ENCODE measurements at places on chromosomes 7 and 10.
A peak's percentile ranks its signal among the peaks of the same experiment; 100 is the strongest.

DNA sequence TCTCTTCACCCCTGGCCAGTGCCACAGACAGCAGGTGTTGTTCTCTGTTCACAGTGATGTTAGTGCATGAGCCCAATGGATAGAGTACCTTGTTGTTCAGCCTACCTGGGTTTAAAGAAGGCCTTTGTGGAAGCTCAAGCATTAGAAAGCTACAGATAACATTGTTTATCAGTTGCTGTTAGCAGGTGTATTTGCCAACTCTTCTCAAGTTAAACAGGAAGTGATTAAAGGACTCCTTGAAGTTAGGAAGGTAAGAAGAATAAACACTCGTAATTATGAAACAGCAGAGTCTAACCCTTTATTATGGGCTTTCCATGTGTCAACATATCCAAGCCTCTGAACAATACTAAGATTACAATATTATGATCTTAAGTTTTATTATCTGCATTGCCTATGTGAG is 25.9 kb downstream of the RGR start:
- DNase-seq: no peak

DNA sequence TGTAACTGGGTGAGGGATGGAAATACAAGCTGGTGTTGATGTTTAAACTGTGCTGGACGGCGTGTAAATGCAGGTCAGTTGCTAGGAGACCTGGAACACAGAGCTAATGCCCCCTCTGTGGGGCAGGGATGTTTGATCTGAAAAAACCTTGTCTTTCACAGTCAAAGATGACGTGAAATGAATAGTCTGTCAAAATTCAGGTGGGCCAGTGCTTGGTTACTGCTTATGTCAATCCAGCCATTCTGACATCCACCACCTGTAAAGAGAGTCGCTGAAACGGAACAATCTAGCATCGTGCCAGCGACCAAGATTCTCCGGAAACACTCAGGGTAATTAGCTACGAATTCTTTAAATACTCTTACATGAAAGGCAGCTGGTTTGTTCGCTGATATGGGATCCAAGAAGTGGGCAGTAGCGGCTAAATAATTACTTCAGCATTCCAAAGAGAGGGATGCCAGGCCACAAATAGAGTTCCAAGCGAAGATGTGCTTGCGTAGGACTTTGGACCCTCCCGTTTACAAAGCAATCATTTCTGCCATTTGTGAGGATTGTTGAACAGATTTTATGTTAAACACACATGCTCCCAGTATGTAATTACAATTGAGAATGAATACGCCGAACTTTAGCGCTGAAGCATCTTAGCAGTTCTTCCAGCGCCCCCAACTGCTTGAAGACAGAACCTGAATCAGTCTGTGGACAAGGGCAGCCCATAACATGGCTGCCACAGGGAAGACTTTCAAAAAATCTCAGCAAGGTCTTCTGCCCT is 7.3 kb upstream of the ASB4 start:
- DNase-seq: no peak

GRCh38 chr7:110386913-110387312 is 704.0 kb upstream of the LRRN3 start:
- DNase-seq: no peak

DNA sequence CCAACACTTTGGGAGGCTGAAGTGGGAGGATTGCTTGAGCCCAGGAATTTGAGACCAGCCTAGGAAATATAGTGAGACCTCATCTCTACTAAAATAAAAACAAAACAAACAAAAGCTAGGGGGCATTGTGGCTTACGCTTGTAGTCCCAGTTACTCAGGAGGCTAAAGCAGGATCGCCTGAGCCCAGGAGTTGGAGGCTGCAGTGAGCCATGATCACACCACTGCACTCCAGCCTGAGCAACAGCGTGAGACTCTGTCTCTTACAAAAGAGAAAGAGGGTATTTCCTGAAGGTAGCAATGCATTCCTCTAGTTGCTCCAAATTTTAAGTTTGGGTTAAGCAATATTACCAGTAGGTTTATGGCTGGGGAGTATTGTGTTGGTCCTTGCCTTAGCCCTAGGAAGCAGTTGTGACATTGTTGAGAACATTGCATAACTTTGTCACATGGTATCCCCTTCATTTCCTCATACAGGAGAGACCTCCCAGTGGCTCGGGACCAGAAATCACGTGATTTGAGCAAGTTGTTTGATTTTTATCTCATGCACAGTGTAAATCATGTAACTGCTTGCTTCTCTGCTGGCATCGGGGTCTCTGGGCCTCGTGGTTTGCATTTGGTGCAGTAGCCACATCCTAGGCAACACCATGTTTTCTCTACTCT is 23.3 kb upstream of the SMARCD3 start:
- DNase-seq: peak; percentile 51

DNA sequence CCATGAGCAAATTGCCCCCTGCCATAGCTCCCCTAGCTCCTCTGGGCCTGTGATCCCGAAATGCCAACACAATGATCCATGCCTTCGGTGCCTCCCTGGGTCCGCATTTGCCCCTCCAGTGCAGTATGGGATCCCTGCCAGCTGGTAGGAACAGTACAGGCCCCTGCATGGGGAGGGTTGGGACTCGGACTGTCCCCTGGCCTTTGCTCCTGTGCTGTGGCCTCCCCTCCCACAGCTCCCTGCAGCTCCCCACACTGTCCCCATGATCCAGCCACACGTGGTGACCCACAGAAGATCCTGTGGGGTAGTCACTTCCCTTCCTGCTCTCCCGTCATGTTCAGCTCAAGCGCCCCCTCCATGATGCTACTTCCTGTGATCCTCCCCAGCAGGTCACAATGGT is 140.3 kb downstream of the MAPK8 start:
- DNase-seq: no peak

DNA sequence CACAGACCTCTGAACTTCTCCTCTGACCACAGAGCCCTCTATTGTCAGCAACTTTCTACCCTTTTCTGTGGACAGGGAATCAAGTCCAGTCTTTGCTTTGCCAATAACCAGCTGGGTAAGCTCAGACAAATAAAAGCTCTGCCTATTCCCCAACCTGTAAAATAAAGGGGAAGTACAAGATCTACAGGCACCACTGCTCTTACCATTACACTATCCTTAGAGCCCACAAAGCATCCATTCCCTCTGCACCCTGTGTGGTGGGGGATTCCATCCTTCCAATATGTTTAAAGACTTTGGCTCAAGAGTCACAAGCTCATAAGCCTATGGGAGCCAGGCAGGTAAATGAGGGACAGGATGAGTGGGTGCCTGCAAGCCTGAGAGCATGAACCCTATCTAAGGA is 88.2 kb downstream of the PARD3 start:
- DNase-seq: no peak

GRCh38 chr10:131201741-131202515 is 109.6 kb downstream of the TCERG1L start:
- DNase-seq: no peak

DNA sequence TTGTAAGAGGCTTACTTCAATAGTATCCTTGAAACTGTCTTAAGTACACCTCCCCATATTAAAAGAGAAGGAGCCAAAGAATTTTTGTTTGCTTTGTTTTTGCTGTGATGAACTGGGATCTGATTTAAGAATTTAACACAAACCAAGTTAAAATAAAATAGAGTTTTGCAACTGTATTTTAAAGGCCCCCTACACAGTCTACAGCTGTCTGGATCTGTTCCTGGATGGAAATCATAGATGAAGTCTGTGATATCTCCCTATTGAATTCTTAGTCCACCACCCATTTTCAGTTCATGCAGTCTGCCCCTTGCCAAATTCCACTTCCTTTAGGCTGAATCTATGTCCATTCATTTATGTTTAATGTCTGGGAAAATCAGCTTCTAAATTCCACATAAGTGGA is 169.8 kb upstream of the MEOX2 start:
- no peak for DNase-seq

DNA sequence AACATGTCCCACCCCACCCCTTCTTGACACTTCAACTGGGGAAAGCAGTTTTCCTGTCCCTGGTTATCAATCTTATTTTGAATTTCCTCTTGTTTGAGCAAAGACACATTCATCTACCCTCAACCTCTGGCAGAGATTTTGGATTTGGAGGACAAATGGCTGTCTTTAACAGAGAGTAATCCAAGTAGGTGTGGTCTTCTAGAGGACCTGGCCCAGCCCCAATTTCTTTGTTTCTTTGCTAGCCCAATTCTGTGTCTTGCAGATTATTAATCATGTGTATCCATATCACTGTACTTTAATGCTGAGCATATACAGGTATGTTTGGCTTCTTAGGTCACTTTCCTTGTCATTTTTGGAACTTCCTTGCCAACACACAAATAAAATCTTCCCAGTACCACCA is 58.8 kb upstream of the ADCY1 start:
- DNase-seq: no peak

GRCh38 chr7:25726170-25726780 is 425.7 kb upstream of the NFE2L3 start:
- DNase-seq: no peak

- no peak for DNase-seq
These were observed 7.8 kb upstream of the SLF2 start for GRCh38 chr10:100904917-100905316.
